ENCODE measurements at places on chromosomes 5 and 9.
A peak's percentile ranks its signal among the peaks of the same experiment; 100 is the strongest.

DNA sequence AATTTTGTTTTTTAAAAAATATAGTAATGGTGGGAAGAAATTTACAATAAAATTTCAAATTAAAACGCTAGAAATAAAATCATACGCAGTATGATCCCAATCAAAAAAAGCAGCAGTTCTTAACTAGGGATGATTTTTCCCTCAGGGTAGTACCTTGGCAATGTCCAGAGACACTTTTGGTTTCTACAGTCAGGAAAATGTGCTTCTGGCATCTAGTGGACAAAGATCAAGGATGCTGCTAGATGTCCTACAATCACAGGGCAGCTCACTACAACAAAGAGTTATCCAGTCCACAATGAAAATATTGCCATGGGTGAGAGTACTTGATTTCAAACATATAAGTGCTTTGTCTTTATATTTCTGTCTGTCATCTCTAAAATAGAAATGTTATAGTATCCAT is 400.2 kb upstream of the SGCD start:
- DNase-seq = no peak

DNA sequence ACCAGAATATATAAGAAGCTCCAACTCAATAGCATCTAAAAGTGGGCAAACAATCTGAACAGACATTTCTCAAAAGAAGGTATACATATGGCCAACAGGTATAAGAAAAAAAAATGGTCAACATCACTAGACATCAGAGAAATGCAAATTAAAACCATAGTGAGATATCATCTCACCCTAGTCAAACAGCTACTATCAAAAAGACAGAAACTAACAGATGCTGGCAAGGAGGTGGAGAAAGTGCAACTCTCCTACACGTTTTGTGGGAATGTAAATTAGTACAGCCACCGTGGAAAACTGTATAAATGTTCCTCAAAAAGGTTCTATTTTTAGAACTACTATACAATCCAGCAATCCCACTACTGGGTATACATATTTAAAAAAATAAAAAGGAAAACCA is 199.9 kb upstream of the SMC2 start:
- DNase-seq = no peak

- DNase-seq = peak; percentile 88
These were observed 138.5 kb downstream of the MPDZ start for GRCh38 chr9:13140843-13141592.

DNA sequence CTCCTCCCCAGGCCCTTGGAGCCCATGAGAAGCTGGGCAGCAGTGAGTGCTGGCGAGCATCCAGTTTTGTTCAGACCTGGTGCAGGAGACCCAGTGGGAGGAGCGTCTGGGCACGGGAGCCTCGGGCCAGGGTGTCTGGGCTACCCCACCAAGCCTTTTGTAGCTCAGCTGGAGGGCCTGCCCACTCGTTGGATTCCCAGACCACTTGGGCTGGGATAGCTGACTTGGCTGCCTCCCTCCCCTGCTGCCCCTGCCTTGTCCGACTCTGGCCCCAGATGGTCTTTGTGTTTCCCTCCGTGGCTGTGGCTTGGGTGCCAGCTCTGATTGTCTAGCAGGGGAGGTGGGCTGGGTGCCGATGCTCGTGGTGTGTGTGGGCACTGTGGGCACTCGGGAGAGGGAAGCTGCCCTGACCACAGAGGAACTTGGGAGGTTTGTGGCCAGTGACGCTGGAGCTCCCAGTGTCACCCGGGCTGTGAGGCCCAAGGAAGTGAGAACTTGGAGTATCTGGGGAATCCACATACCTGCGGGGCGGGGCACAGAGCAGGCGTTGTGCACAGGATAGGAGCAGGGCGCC is 47.3 kb downstream of the WNK2 start:
- DNase-seq = peak; percentile 43

DNA sequence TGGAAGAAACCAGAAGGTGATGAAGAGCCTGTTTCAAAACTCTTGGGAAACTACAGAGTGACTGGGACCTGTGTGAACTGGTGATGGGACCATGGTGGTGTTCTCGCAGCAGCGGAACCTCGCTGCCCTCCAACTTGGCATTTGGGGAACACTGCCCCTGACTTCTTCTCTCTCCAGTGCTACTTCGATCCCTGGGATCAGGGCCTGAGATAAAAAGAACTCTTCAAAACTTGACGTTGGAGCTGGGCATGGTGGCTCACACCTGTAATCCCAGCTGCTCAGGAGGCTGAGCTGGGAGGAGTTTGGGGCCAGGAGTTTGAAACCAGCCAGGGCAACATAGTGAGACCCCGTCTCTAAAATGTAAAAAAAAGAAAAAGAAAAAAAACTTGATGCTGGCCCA is 18.1 kb downstream of the PITX1 start:
- DNase-seq = no peak

- no peak for DNase-seq
These were observed 279.9 kb downstream of the RASEF start for GRCh38 chr9:82783045-82783444.

DNA sequence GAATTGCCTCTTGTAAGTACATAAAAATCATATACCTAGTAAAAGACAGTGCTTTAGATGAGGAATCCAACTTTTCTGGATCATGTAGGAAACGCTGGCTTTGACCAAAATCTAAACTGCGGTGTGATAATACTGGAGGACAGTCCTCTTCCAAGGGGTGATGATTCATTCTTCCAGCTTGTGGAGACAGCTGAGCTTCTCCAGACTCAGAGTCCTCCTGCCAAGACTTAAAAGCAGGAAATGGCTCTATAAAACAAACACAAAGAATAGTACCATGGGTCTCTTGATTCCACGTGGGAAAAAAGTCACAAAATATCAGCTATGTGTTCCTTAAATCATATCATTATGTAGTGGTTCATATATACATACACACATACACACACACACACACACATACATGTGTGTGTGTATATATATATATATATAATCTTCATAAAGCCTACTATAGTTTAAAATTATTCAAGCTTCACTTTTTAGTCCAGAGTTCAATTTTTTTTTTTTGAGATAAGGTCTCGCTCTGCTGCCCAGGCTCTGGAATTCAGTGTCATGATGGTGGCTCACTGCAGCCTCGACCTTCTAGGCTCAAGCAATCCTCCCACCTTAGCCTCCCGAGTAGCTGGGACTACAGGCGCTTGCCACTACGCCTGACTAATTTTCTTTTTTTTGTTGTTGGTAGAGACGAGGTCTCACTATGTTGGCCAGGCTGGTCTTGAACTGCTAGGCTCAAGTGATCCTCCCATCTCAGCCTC is 65.0 kb downstream of the PKD2L2 start:
- DNase-seq = no peak

DNA sequence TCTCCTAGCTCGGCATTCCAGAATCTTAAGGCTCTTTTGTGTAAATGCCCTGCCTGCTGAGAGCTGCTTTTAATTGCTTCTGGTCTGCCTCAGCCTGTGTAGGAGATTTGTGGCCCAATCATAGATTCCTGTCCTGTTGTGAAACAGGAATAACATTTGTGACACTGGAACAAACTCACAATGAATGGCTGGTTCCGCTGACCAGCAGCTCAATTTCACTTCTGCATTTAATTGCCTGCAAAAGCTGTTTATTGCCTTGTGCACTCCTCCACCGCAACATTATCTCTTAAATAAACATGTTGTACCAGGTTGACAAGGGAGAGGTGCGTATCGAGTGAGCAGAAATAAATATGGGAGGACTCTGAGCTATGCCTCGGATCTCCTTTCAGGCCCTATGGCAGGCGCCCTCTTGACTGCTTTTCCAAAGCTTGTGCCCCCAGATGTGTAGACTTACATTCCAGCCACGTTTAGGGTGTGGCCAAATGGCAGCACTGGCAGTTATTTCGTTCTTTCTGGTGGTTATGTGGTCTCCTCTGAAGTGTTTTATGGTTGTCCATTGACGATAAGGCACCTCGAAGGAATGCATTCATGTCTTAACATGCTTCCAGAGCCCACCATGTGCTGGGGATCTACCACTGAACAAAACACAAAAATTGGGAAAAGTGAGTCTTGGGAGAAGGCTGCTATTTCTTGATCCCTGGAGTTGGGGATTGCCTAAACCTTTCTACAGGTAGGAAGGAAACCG is 58.1 kb downstream of the DMRT1 start:
- DNase-seq = peak; percentile 51

DNA sequence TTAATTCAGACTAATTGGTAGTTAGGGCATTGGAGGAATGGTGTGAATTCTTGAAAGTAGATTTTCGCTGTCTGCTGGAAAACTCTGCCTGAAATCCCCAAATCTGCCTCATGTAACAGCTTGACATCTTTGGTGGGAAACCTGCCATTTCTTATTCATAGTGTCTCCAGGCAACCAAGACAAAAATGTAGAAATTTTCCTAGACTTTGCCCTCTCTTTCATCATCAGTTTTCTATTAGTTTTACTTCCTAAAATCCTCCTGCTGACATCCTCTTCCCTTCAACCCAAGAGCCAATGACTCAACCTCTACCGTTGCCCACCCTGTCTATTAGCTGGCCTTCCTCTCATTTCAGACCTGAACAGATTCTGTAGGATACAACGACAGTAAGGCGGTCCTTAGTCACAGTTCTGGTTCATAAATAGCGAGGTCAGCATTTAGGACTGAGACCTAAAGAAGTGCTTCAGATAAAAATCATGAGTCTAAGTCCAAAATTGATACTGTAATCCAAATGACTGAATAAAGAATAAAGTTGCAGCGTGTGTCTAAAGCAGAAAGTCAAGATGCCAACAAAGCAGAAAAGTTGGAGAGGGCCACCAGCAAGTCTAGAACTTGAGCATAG is 133.9 kb downstream of the MUSK start:
- no peak for DNase-seq

DNA sequence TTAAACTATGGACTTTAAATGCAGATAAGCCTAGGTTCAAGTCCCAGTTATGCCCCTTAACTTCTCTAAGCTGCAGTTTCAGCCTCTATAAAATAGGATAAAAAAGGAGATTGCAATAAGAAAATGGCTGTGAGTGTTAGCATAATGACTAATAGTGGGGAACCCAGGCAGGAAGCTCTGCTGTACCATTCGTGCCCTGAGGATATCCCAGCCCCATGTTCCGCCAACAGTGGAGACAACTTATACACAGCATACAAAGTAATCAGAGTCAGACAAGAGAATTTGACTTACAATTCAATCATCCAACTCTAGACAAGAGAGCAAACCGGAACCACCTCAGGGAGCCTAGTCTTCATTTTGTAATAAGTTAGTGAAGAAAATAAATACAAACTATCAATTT is 141.5 kb upstream of the FSTL4 start:
- DNase-seq = no peak

DNA sequence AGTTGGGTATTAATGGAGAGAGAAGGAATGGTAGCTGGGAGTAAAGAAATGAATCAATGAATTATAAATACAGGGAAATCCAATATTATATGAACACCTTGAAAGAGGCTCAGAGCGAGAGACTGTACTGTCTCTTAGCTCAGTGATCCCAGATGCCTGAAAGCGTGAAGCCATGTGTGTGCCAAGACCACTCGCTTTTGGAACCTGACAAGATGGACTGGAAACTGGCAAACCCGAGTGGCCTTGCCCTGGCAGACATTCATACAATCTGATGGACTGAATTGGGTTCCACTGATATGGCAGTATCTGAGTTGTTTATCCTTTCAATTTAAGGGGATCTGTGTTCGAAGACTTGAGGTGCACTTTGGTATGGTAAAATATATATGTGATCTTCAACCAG is 170.3 kb downstream of the ERCC6L2 start:
- no peak for DNase-seq

DNA sequence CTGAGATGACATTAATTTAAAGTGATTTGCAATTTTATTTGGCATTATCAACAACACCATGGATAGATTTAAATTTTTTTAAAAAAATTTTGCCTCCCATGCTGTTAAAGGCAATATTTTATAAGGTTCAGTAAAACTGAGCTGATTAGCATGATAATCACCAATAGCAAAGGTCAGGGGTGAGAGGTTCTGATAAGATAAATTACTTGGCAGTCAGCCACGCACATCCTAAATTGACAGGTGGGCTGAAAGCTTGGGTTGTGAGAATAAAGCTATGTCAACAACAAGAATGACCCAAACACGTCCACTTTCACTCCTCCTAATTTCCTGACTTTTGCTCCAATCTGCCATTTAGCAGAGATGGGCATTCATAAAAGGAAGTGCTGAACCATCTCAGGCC is 127.1 kb downstream of the LHFPL2 start:
- DNase-seq = no peak

GRCh38 chr9:5002811-5003210 is 17.7 kb downstream of the JAK2 start:
- DNase-seq = no peak

DNA sequence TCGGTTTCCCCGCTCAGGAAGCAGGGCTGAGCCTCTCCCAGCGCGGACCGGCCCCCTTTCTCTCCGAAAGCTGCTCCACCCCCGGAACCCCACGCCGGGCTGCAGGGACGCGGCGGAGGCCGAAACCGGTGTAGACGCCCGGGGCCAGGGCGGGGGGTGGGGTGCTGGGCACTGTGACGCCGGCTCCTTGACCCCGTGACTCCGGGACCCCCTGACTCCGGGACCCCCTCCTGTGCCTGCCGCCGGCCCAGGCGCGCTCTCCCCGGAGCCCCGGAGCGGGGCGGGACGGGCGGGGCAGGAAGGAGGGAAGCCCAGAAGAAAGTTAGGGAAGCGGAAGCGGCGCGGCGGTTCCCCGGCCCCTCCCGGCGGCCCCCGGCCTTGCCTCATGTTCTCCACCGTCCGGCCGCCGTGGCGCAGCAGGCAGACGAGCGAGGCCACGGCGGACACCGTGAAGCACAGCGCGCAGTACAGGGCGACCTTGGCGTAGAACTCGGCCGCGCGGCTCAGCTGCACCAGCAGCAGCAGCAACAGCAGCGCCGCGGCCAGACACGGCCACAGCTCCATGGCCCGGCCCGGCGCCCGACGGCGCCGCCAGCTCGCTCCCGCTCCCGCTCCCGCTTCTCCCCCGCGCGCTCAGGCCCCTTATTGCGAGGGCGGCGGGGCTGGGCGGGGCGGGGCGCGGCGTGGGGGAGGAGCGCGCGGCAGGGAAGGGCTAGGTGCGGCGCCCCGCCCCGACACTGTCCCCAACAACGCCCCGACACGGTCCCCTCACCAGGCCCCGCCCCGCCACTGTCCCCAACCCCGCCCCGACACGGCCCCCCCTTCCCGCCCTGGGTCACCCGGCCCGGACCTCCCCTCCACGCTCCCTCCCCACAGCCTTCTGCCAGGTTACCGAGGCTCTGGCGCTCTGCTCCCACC is at the start of gene AGPAT2:
Gene AGPAT2, minus strand, starts transcription at position 664 of the 918 bp plus-strand sequence. Its CDS starts 100 bp downstream, at position 564.
- DNase-seq = no peak

DNA sequence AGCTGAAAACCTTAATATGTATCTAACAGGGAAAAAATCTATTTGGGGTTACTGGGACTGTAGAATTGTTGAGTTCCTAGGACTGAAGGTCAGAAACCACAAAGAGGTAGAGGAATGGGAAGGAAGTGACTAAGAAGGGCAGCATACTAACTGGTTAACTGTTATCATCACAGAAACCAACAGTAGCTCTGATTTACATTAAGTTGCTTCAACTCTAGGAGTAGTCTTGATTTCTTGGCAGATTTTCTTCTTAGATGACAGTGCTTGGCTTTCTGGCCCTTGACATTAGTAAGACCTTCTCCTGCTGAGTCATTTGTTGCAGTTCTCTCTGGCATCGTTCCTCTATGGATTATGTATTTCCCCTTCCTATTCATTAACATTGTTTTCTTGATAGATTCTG is 116.1 kb upstream of the RASA1 start:
- DNase-seq = no peak

- DNase-seq = no peak
These were observed 198.1 kb downstream of the ROR2 start for GRCh38 chr9:91751922-91752321.
